ENCODE measurements at places on chromosomes 1 and 21. TPM values are rescaled to one million over a fixed set of nuclear protein-coding genes. Genes with fewer than 3 reads are reported as not detected.

- no peak for DNase-seq
These were observed 39.1 kb downstream of the KANK4 start for GRCh38 chr1:62280150-62280549.

- no peak for DNase-seq
These were observed 4.9 kb upstream of the SH3D21 start for GRCh38 chr1:36301220-36301619.

- no peak for DNase-seq
These were observed 45.6 kb downstream of the CDC7 start for GRCh38 chr1:91546301-91546581.

Gene KLF17
- 0.13 TPM for total RNA-seq

Gene C1orf56
- 2.6 TPM for total RNA-seq

Gene ACKR1
- 2.7 TPM for total RNA-seq

Gene DCDC2B
- not detected for total RNA-seq
